ENCODE measurements at places on chromosomes 12 and 14.

DNA sequence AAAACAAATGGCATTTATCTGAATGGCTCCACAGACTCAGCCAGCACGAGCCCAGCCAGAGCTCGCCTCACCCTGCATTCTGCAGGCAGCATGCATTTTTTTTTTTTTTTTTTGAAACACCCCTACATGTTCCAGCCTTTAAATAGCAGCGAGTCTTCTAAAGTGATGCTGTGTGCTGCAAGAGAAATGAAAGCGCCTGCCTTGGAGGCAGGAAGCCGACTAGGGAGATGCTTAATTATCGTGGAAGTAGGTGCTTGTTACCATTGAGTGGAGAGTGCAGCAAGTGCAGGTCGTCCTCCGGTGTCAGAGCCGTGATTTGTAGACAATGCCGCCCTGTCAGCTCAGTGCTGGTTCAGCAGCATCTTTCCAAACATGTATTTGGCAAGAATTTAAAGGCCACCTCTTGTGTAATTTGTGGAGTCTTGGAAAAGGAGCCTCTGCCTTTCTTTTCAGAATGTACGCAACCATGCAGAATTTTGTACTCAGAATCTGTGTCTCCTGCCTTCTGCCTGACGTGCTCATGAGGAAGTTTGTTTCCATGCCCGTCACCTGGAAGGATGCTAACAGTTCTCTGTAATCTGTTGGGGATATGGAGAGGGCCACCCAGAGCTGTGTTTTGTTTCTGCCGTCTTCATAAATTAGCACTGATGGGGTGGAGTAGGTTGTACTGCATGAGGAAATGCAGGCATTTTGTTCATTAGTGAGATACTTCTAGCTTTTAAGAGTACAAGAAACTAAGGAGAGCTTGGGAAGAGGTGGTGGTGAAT is 345.9 kb upstream of the RGS6 start:
- DNase-seq: no peak

DNA sequence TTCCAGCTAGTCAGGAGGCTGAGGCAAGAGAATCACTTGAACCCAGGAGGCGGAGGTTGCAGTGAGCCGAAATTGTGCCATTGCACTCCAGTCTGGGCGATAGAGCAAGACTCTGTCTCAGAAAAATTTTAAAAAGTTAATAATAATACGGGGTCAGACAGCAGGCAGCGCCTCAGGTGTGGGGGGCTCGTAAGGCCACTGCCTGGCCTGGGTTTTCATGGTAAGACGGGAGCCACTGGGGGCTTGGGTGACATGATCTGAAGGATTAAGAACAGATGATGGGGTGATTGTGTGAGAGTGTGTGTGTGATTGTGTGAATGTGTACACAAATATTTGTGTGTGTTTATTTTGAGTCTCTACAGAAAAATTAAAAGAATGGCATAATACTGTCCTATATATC is 23.6 kb downstream of the BCL7A start:
- DNase-seq: no peak

GRCh38 chr12:91103624-91104023 is 7.7 kb downstream of the LUM start:
- no peak for DNase-seq

DNA sequence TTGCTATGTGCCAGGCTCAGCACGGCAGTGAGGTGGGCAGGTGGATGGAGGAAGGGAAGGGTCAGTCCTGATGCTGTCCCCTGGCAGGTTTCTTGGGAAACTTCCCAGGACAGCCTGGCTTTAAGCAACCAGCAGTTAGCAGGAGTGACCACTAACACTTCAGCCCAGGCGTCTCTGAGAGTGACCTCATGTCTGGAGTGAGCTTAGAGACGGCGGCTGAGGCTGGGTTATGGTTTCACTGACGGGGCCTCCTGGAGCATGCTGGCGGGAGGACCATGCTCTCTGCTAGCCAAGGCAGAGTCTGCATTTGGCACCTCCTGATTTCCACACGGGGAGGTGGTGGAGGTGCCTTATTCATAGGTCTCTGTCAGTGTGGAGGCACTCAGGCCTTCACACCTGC is 2.5 kb downstream of the HHIPL1 start:
- DNase-seq: no peak

DNA sequence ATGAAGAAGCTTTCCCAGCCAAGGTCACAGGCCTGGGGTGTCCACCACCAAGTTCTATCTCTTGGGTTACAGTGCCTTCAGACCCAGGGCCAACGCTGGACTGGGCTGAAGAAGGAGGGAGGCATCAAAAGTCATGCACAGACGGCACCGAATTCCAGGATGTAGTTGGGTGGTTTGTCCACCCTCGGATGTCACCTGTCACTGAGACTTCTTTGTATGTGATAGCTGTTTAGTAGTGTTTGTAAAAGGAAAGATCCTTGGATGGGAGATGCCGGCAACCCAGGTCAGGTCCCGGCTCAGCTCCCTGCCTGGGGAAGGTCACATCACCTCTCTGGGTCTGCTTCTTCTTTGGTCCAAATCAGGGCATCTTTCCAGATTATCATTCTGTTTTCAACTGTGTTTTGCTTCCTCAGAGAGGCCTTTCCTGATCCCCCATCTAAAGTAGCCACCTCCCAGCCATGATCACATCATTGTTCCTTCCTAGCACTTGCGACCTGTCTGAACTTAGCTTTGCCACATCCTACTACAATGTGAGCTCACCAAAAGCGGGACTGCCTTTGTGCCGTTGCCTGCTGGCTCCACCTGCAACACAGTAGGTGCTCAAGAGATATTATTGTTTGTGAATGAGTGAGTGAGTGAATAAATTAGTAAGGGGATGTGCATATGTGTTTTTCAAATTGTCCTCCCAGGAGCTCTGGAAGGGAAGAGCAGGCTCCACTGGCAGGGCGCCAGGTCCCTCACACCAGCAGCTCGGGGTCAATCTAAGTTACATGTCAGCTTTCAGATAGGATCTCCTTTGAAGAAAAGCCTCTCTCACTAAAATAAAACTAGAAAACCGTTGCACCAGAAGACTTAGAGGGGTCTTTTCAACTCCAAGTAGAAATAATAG is 2.1 kb downstream of the TSPAN11 start:
- DNase-seq: no peak

GRCh38 chr12:7019043-7019569 is 830 bp upstream of the LPCAT3 start:
- no peak for DNase-seq

DNA sequence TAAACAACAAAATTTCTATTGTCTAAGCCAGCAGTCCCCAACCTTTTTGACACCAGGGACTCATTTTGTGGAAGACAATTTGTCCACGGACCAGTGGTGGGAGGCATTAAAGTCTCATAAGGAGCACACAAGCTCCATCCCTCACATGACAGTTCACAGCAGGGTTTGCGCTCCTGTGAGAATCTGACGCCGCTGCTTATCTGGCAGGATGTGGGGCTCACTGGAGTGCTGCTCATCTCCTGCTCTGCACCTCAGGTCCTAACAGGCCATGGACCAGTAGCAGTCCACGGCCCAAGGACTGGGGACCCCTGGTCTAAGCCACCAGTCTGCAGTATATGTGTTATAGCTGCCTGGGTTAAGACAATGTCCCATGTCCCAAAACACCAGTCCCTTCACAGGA is 27.2 kb downstream of the VCPKMT start:
- DNase-seq: no peak

DNA sequence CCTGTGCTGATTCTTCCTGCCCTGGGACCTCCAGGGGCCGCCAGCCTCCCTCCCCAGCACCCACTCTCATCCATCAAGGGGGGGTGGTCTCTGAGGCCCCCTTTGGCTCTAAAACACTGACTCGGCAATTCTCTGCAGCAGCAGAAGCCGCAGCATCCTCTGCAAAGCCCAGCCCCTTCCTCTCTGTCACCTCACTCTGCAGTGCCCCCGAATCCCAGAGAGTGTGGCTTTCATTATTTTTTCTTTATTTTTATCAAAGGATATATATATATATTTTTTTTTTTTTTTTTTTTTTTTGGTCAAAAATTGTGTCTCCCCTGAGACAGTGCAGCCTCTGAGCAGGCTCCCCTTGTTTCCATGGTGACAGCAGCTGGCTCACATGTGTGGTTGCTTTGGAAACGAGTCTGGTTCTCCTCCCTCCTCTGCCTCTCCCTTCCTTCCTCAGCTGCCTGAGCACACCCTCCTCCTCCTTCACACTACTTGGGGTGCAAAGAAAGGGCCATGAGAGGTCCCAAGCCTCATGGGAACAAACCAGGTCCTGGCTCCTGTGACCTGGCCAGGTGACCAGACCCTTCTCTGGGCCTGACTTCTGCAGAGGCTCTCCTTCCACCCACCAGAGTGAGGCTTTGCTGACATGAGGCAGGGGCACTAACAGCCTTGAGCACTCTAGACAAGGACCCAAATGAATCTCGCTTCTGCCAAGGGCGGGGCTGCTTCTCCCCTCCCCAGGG is 100.5 kb downstream of the LRRC74A start:
- no peak for DNase-seq

- DNase-seq: no peak
These were observed 55.9 kb upstream of the LRRK2 start for GRCh38 chr12:40168868-40169267.

DNA sequence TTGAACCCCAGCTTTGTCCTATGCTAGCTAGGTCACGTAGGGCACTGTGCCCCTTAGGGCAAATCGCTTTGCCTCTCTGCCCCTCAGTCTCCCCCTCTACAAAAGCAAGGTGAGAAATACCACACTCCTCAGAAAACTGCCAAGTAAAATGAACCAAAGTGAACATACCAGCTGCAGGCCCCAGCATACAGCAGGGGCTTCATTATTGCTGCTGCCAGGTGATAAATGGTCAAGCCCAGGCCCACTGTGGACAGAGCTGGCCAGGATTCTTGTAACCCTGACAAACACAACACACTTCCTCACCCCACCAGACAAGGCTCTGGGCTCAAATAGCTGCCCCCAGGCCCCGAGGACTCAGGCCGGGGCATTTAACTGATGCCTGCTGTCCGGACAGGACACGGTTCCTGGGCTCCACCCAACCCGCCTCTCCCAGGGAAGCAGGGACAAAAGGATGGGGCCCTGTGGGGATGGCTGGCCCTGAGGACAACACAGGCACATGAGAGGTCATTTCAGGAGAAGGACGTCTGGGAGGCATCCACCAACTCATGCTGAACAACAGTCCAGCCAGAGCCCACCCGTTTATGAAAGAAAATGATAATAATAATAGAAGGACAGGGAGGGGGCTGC is 36.7 kb downstream of the NCOR2 start:
- no peak for DNase-seq

DNA sequence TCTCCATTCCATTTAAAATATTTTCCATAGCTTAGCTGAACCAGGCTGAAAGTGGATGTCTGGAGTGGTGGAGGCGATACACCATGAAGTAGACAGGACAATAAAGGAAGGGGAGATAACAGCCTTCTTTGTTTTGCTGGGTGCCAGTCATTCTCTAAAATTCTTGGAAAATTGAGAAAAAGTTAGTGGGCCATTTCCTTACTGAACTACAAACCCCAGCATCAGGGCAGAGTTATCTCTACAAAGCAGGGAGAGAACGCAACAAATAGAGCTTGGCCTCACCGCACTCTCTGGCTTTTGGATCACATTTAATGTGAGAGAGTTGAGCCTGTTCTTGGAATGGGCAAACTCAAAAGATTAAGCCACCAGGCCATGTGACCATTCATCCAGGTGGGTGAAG is 41.2 kb upstream of the LRRC10 start:
- no peak for DNase-seq

GRCh38 chr12:25293653-25294052 is 42.9 kb upstream of the KRAS start:
- no peak for DNase-seq

GRCh38 chr14:101875727-101876554 is 88.4 kb upstream of the DYNC1H1 start:
- DNase-seq: no peak

- DNase-seq: no peak
These were observed 126.1 kb downstream of the GCH1 start for GRCh38 chr14:54776361-54777001.

GRCh38 chr14:94897561-94897960 is 127.6 kb upstream of the GSC start:
- DNase-seq: no peak

- DNase-seq: no peak
These were observed 85.5 kb downstream of the FAR2 start for GRCh38 chr12:29234552-29234951.

DNA sequence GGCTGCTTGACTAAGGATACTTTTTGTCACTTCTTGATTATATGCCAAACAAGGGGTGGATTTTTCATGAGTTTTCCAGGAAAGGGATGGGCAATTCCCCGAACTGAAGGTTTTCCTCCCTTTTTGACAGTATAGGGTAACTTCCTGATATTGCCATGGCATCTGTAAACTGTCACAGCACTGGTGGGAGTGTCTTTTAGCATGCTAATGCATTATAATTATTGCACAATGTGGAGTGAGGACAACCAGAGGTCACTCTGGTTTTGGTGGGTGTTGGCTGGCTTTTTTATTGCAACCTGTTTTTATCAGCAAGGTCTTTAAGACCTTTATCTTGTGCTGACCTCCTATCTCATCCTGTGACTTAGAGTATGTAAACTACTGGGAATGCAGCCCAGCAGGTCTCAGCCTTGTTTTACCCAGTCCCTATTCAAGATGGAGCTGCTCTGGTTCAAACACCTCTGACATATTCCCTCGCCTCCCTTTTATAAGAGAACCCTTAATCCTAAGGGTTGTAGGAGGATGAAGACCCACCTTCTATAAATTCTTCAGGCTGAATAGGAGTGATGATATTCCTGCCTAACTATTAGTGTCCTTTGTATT is 471.2 kb downstream of the ATP23 start:
- DNase-seq: no peak

DNA sequence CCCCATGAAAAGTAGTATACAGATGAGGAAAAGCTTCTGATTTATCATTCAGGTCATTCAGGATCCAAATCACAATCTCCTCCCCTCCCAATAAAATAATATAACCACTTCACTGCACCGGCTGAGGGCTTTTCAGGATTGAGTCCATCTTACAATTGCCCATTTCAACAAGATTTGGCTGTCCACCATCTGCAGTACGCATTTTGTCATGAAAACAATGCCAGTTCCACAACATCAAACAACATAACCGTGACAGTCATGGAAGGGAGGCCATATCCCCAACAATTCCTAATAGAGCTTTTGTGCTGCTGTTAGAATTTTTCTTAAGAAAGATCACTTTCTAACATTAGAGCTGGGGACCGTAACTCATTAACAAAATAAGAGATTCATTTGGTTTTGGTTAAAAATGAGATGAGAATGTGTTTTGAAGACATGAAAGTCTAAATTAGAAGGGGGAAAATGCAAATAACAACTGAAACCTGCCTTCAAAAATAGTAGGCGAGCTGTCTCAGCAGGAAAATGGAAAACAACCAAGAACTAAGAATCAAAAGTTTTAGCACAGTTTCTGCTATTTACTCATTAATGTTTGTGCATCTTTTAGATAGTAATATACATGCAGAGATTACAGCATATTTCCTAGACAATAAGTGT is 38.3 kb upstream of the TMTC2 start:
- DNase-seq: no peak

GRCh38 chr14:102795060-102795925 is 18.0 kb downstream of the TRAF3 start:
- no peak for DNase-seq

DNA sequence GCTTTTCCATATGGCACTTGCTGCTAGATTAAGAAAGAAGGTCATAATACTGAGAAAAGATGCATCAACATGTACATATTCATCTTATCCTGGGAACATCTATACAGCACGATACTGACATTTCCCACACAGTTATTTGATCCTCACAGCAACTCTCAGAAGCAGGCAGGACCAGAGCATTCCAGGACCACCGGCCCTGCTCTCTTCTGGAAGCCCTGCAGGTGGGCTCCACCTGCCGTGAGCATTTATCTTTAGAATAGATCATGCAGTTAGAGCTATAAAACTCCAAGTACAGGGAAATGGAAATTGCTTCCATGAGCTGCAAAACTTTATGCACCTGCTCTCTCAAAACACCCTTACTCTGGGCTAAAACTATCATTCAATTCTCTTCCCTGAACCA is 5.5 kb upstream of the BDKRB1 start:
- DNase-seq: no peak

GRCh38 chr14:20219033-20219432 is 4.5 kb upstream of the OR11H6 start:
- DNase-seq: no peak

All from NT2/D1 (cell line).